ENCODE measurements at places on chromosomes 5 and 9.

DNA sequence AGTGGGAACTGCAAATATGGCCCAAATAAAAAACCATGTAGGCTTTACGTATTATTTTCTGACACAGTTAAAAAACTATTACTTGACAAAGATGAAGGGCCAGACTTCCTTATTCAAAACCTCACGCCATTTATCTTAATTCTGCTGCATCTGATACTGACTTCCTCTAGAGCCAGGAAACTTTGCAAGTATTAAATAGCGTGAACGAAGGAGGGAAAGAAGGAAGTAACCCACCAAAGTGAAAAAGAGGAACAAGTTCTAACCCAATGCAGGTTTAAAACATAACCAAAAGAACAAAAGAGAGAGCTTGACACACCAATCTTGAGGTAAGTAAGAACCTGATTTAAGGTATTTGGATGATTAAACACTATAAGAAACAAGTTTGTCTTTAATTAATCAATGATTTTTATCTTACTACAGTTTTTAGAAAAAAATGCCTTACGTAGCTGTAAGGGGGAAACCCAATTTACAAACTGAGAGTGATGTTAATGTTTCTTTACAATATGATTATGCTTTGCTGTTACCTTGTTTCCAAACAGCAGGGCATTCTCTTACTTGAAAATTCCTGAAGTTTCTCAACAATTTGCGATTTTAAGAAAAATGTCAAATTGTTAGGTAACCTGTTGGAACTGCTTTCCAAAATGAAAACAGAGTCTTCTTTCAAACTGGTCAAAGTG lies at the start of gene GAPT:
Gene GAPT (plus strand): TSS at position 220 of the 677 bp plus-strand sequence. CDS start 3,102 bp downstream, outside the sequence.
- DNase-seq = no peak

GRCh38 chr9:137163365-137163715 lies 6.5 kb downstream of the LRRC26 start:
- no peak for DNase-seq

DNA sequence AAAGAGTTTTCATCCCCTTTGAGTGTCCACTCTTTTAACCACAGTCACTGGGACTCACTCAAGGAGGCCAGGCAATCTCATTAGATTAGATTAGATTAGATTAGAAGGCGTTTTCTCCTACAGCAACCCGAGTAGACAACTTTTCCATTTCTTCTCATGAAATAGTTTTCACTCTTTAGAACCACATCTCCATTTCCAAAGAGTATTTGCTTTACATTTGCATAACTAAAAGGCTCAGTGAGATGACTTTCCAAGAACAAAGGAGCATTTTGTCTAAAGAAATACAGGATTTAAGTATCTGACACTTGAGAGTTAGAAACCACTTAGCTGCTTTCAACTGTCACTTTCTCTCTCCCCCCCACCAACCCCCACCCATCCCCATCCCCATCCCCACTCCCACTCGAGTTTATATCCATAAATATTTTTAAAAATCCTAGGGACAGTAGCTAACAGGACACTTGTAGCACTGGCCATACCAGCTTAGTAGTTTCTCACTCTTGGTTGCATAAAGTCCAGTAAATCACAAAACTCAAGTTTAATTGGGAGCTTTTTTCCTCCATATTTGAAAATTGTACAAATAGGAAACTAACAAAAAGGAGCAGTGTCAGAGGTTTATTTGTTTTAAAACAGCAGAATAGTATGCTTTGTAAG lies 2202.9 kb upstream of the WWC1 start:
- DNase-seq = no peak

DNA sequence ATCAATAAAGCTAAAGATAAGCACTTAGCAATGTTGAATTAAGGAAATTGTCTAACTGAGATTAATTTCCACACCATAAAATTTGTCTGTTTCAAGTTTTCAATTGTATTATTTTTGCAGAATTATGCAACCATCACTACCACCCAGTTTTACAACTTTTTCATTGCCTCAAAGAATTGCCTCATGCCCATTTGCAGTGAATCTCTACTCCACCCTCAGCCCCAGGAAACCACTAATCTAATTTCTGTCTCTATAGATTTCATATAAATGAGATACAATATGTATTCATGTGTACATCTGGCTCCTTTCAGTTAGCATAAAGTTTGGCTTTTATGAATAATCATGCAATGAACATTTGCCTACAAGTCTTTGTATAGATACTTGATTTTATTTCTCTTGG lies 72.9 kb downstream of the PTCD2 start:
- no peak for DNase-seq

GRCh38 chr5:66252849-66253248 lies 108.7 kb downstream of the SREK1 start:
- no peak for DNase-seq

DNA sequence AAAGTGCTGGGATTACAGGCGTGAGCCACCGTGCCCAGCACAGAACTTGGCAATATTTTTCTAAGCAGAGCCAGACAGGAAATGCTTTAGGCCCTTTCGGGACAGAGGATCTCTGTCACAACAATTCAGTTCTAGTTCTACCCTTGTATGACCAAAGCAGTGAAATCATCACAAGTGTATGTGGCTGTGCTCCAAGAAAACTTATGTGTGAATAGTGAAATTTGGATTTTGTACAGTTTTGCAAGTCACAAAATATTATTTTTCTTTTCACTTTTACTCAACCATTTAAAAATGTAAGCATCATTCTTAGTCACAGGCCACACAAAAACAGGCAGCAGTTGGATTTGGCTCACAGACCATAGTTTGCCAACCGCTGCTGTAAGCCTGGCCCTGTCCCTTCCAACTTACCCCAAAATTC lies 20.4 kb upstream of the PRUNE2 start:
- DNase-seq = peak; percentile 79

GRCh38 chr5:56941981-56942380 lies 9.9 kb downstream of the MIER3 start:
- DNase-seq = peak; percentile 79

GRCh38 chr9:107807183-107807582 lies 317.6 kb upstream of the KLF4 start:
- peak; percentile 59 for DNase-seq

GRCh38 chr5:1505506-1506241 lies 18.1 kb downstream of the LPCAT1 start:
- no peak for DNase-seq

DNA sequence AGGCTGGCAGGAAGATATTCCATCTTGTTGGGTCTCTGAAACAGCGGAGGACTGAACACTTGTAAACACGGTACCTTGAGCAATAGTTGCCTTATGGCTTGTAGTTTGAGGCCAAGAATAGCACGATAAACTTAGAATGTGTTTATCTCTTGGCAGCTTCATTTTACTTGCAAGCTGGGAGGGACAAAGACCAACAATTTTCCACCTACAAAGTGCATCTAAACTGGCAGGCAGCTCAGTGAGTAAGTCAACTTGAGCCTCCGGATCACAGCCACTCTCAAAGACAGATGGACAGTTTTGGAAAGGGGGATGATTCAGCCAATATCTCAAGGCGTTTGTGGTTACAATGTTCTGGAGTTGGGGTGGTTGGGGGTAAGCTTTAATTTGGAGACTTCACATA lies 652.6 kb downstream of the CETN3 start:
- DNase-seq = peak; percentile 62

- DNase-seq = no peak
Observed at GRCh38 chr9:6123416-6123815, 92.2 kb upstream of the IL33 start.

DNA sequence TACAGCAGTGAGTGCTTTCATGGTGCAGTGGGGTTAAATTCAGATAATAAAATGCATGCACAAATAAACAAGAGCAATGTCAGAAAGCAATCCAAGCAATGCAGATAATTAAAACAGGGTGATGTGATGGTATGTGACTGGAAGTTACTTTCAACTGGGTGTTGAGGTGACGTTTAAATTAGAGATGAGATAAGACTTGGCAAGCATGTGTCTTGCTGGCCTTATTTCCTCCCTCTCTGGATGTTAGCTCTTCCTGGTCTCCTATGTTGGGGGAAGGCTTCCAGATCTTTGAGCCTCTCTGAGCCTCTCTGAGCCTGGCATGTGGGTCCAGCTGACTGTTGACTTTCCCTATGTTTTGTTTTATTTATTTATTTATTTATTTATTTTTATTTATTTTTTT lies 54.4 kb downstream of the DOCK2 start:
- DNase-seq = no peak

DNA sequence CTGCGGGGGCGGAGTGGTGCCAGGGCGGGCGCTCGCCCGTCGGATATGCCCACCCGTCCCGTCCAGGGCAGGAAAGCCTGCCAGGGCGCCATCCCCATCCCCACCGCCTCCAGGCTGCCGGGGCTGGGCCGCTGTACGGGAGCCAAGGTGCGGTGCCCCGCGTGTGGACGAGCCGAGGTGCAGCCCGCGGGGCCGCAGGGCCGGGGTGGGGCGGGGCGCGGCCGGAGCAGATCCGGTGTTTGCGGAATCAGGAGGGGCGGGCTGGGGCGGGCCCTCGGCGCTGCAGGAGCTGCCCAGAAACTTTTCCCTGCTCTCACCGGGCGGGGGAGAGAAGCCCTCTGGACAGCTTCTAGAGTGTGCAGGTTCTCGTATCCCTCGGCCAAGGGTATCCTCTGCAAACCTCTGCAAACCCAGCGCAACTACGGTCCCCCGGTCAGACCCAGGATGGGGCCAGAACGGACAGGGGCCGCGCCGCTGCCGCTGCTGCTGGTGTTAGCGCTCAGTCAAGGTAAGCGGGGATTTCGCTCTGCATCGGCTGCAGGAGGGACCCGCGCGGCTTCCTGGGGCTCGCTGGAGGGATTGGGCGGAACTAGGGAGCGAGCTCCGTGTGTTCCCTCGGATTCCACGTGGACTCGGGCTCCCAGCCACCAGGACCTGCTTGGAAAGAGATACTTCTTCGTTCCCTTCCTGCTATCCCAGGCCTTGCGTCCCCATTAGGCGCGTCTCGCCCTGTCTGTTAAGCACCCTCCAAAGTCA lies at the start of gene ITGA2:
Gene ITGA2 (plus strand): TSS at position 328 of the 756 bp plus-strand sequence. CDS start 117 bp downstream, at position 445.
- peak; percentile 37 for DNase-seq

- no peak for DNase-seq
Observed at GRCh38 chr9:114837923-114838322, 32.1 kb upstream of the TNFSF15 start.

DNA sequence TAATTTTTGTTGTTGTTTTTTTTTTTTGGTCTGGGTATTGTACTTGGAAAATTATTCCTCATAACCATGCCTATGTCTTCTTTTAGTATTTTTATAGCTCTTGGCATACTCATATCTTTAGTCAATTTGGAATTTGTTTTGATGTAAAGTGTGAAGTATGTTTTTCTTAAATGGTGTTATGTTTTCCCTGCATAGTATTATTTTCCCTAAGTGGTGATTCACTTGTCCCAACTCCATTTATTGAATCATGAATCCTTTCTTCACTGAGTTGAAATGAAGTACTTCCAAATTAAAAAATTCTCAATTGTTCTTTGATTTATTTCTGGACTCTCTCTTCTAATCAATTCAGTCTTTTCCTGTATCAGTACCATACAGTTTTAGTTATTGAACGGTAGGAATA lies 46.5 kb downstream of the POLK start:
- no peak for DNase-seq

GRCh38 chr9:14924230-14925219 lies 14.3 kb upstream of the FREM1 start:
- DNase-seq = peak; percentile 61

GRCh38 chr9:68551191-68551590 lies 10.5 kb upstream of the TMEM252 start:
- no peak for DNase-seq

DNA sequence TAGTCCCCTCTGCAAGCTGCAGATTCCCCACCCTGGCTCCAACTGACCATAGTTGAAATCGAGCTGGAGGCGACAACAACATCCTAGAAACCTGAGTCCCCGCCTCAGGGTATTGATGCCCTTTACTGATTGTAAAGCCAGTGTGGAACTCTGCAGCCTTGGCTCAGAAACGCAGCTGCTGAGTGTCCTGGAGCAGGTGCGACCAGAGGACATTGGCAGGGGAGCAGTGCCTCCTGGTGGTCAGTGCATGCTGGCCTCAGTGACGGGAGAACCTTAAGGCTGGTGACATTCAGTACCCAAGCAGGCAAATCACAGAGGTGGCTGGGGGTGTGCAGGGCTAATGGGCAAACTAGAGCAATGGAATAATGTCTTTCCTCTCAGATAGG lies 20.4 kb upstream of the ZNF354B start:
- DNase-seq = peak; percentile 4

DNA sequence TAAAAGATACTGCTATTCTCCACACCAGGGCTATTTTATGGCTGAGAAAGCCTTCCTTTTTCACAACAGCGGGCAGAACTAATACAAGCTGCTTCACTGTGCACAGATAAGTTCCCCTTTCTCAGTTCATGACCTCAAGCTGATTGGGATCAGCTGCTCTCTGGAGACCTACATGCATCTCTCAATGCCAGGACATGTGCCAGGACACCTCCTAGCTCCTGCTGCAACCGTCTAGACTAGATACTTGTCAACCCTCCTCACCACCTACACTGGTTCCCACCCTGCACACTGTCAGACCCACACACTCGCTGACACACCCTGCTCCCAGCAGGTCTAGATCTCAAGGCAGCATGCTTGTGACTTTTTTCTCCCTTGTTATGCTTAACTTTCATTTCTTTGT lies 39.8 kb downstream of the STARD4 start:
- no peak for DNase-seq

DNA sequence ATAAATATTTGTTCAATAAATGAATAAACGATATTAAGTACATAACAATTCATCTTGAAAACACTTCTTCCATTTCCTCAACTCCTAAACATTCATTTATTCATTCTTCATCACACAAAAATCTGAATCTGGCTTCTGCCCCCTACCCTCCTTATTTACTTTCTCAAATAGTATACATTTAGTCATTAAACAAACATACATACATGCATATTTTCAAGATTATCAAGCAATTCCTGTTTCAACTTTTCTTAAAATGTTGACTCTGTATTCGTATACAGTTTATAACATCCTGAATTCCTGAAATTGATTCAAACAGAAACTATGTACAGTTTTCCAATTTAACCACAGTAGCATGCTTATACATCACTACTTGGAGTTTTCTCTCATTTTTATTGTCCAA lies 129.0 kb downstream of the MUSK start:
- peak; percentile 80 for DNase-seq

DNA sequence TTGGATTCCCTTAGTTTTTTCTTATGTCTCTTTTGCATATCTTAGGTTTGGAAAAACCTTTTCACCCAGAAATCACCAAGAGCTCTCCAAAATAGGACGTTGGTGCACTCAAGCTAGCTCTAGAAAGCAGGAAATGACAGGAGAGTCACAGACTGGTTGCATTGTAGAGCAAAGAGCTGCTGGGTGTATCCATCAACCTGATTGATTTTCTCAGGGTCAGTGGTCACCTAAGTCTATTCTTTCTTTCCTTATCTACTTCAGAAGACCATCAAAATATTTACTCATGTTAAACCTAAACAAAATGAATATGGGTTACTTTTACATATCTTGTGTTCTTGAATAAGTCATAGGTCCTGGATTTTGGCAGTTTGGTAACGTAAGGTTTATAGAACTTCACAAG lies 14.9 kb downstream of the SLC26A2 start:
- no peak for DNase-seq
